ENCODE measurements at places on chromosomes 6 and 20. TPM values are rescaled to one million over a fixed set of nuclear protein-coding genes. Genes with fewer than 3 reads are reported as not detected.
A peak's percentile ranks its signal among the peaks of the same experiment; 100 is the strongest.

TCF15 gene
- 0.65 TPM for total RNA-seq

FOXS1 gene
- 1.1 TPM for total RNA-seq

RHAG gene
- not detected for total RNA-seq

COL11A2 gene
- total RNA-seq: 0.77 TPM

MYMX gene
- not detected for total RNA-seq

HCRTR2 gene
- not detected for total RNA-seq

MCCD1 gene
- total RNA-seq: not detected

GRCh38 chr6:42511803-42512422 is 51.9 kb upstream of the UBR2 start:
- DNase-seq: no peak

- no peak for DNase-seq
Measured at GRCh38 chr20:11137688-11138087, 463.9 kb upstream of the JAG1 start.

- no peak for DNase-seq
Measured at GRCh38 chr20:31517373-31517772, 3.1 kb downstream of the HM13 start.

GRCh38 chr6:93418408-93419303 is 703 bp downstream of the EPHA7 start:
- DNase-seq: peak; percentile 47

DNA sequence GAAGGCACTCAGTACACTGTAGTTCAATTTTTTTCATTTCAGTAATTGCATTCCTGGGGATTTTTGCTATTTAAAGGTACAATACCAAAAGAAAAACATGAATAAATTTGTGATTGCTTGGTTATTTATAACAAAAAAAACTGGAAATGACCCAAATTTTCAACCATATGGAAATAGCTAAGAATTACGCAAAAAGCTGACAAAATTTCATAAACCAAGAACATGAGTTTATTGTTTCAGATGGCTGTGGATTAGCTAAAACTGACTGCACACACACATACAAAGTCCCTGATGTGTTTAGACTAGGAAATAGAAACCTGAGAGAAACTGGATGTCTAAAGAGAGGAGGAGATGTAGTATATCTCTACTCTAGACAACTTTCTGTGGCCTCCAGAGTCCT is 718.4 kb upstream of the CHD6 start:
- no peak for DNase-seq

- DNase-seq: no peak
Measured at GRCh38 chr6:87583822-87584221, 6.0 kb downstream of the RARS2 start.

- no peak for DNase-seq
Measured at GRCh38 chr6:163962627-163963117, 548.2 kb downstream of the QKI start.

DNA sequence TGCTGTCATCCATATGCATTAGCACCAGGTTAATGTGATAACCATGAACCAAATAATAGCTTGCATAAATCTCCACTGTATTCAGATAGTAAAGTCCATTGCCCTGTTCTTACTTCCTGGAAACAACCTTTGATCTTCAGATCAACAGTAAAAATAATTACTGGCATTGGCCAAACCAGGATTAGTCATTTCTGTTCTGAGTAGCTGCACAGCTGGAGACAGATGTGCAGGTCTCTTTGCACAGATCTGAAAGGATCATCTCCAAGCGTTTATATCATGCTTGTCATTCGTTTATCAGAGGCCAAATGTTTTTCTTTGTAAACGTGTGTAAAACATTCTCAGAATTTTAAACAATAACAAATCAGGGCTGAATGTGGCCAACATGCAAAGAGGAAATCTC is 134.4 kb upstream of the HMGCLL1 start:
- DNase-seq: no peak

DNA sequence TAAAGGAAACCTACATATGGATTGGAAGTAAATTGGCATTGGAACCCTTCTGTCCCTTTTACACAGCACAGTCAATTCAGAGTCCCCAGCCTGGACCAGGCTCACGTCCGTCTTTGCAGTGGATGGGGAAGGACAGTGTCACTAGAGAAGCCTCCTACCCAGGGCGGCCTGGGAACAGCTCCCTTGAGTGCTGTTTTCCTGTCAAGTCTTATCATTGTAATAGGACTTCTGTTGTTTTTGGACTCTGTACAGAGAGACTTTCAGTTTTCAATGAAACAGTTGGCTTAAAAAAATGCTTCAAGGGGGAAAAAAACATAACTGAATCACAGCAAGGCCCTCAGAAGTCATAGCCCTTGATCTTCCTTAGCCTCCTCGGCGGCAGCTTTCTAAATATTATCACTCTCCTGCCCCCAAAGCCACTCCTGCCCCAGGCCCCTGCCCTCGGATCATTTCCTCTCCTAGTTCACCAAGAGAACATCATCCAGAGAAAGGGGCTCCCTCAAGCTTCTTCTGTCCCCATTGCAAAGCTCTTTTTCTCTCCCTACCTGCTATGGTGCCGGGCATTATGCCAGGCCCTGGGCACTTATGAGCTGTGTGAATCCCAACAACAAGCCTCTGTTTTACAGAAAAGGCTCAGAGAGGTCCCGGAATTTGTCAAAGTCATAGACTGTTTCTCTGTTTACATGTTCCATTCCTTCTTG is 37.8 kb upstream of the CNKSR3 start:
- DNase-seq: peak; percentile 53

GRCh38 chr6:93365445-93365844 is 53.9 kb downstream of the EPHA7 start:
- no peak for DNase-seq

DNA sequence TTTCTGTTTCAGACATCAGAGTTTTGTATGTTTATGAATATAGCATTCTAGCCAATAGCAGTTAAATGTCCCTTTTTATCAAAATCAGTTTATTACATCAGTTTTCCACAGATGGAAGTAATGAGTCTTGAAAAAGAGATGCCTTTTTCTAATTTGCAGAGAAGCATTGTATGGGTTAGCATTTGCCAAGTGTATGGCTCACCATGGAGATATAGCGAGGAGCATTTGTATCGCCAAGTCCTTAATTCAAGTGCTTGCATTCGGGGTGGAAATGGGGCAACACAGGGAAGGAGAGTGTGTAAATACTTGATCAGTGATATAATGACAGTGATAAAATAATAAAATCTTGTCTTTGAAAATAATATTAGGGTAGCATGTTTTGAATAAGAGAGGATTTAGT is 42.9 kb downstream of the TXLNB start:
- DNase-seq: no peak

- no peak for DNase-seq
Measured at GRCh38 chr20:17504066-17504897, 26.9 kb downstream of the BFSP1 start.

GRCh38 chr6:14397518-14397901 is 279.9 kb downstream of the CD83 start:
- no peak for DNase-seq

GRCh38 chr6:111494951-111495635 is 12.1 kb upstream of the REV3L start:
- DNase-seq: no peak

DNA sequence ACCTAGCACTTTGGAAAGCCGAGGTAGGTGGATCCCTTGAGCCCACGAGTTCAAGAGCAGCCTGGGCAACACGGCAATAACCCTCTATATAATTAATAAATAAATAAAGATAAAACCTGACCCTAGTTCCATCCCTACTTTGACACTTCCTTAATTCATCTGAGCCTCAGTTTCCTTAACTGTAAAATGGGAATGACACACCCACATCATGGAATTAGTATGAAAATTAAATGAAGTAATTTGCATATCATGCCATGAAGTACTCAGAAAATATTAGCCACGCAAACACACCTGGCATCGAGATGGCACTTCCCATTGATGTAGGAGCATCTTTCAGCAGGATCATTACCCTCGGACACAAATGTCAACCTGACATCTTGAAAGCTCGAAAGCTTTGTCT is 19.1 kb downstream of the ZMYND8 start:
- no peak for DNase-seq

DNA sequence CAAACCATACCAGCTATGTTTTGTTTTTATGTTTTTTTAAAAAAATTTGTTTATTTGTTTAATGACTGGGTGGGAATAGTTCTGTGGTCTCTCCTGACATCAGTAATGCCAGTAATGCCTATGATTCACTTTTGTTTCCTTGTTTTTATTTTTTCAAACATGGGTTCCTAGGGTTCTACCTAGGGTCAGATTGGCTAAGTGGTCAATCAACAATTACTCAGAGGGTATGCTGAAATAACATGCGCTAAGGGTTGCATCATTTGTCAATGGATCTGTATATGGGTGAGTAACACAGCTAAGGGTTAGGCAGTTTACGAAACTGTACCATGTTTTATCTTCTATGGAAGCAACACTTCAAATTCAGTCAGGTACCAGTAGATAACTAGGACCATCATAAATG is 583.8 kb upstream of the GJE1 start:
- no peak for DNase-seq

GRCh38 chr6:108168090-108168463 is 2.3 kb downstream of the NR2E1 start:
- DNase-seq: no peak

GRCh38 chr6:139518556-139519091 is 144.2 kb upstream of the CITED2 start:
- no peak for DNase-seq

- DNase-seq: no peak
Measured at GRCh38 chr20:19504251-19504650, 253.8 kb upstream of the RIN2 start.

GRCh38 chr20:9140162-9140760 is 71.4 kb downstream of the PLCB4 start:
- DNase-seq: no peak

- DNase-seq: no peak
Measured at GRCh38 chr6:144845186-144845585, 560.1 kb downstream of the UTRN start.

DNA sequence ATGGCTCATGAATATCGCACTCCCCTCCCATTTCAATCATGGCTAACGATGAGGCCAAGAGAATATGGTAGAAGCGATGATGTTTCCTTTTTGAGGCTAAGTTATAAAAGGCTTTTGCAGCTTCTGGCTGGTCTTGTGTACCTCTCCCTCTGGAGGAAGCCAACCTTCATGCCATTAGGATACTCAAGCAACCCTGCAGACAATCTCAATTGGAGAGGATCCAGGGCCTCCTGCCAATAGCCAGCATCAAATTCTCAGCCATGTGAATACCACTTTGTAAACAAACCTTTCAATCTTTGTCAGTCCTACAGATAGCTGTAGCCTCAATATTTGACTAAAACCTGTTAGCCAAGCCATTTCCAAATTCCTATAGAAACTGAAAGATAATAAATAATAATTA is 738.4 kb downstream of the KIF16B start:
- no peak for DNase-seq

- DNase-seq: no peak
Measured at GRCh38 chr6:144178323-144178722, 28.0 kb downstream of the STX11 start.

GRCh38 chr6:46541556-46541955 is 50.3 kb upstream of the RCAN2 start:
- no peak for DNase-seq
